ENCODE measurements at places on chromosomes 7 and 10. TPM values are rescaled to one million over a fixed set of nuclear protein-coding genes. Genes with fewer than 3 reads are reported as not detected.

The NHLRC2 gene
- 40.8 TPM for total RNA-seq

- H3K4me1 ChIP-seq, result no peaks in the 10 kb centered on the region
- H3K4me3 ChIP-seq, result no peak overlapping the region
- no peaks in the 10 kb centered on the region for H3K36me3 ChIP-seq
- DNase-seq, result no peak
- no peaks in the 10 kb centered on the region for H3K27me3 ChIP-seq
- H3K27ac ChIP-seq, result no peak overlapping the region
Observed at GRCh38 chr10:131762789-131763696, 137.8 kb upstream of the PPP2R2D start.

- H3K4me1 ChIP-seq, result no peaks in the 10 kb centered on the region
- no peak overlapping the region for H3K27ac ChIP-seq
- no peak overlapping the region for H3K4me3 ChIP-seq
- no peaks in the 10 kb centered on the region for H3K27me3 ChIP-seq
Observed at GRCh38 chr7:39825401-39825980, 124.6 kb upstream of the CDK13 start.

DNA sequence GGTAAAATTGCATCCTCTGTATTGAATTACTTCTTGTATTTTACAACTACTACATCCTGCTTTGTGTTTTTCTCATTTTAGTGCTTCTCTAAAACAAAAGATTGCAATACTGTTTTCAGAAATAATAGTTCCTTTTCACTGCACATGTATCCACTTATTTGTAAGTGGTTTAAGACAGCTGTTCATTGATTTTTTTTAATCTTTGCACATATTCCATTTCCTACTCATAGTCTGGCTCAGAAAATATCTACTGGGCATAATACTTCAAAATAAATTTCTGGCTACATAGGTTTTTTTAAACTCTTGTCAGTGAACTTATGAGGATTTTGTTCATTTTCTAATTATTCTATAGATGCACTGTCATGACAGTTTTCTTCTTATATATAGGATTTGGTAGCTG lies 54.8 kb downstream of the SND1 start:
- no peaks in the 10 kb centered on the region for H3K4me1 ChIP-seq
- no peak overlapping the region for H3K27ac ChIP-seq
- peaks cover 21% of the 10 kb centered on the region for H3K36me3 ChIP-seq
- H3K4me3 ChIP-seq, result no peak overlapping the region
- DNase-seq, result no peak

The HTR5A gene
- not detected for total RNA-seq

GRCh38 chr10:35050568-35050967 lies 39.6 kb downstream of the CUL2 start:
- no peak overlapping the region for H3K4me3 ChIP-seq
- no peaks in the 10 kb centered on the region for H3K27me3 ChIP-seq
- H3K27ac ChIP-seq, result no peak overlapping the region
- DNase-seq, result no peak
- H3K36me3 ChIP-seq, result peaks cover 8% of the 10 kb centered on the region
- H3K4me1 ChIP-seq, result no peaks in the 10 kb centered on the region

GRCh38 chr10:53846809-53847208 lies 954.2 kb downstream of the PCDH15 start:
- no peaks in the 10 kb centered on the region for H3K4me1 ChIP-seq
- no peak overlapping the region for H3K27ac ChIP-seq
- no peak for DNase-seq

DNA sequence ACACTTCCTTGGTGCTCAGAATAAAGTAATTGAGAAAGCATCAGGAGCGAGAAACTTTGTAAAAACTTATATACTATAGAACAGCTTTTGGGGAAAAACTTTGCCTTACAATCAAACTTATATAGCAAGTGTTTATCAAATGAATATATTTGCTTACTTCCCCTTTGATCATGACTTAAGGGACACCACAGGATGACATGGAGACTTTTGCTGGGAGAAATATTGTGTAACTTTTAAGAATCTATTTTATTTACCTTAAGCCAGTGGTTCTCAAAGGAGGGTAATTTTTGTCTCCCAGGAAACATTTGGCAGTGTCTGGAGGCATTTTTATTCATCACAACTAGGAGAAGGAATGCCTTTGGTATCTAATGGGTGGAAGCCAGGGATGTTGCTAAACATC lies 173.8 kb upstream of the HABP2 start:
- DNase-seq, result no peak
- no peak overlapping the region for H3K27ac ChIP-seq
- no peak overlapping the region for H3K4me3 ChIP-seq
- no peaks in the 10 kb centered on the region for H3K27me3 ChIP-seq
- peaks cover 3% of the 10 kb centered on the region for H3K4me1 ChIP-seq

- no peak overlapping the region for H3K4me3 ChIP-seq
- H3K4me1 ChIP-seq, result no peaks in the 10 kb centered on the region
- H3K27ac ChIP-seq, result no peak overlapping the region
Observed at GRCh38 chr10:56116684-56117083, 244.4 kb downstream of the ZWINT start.

GRCh38 chr10:22042557-22043326 lies 39.2 kb upstream of the DNAJC1 start:
- H3K4me1 ChIP-seq, result no peaks in the 10 kb centered on the region
- no peak overlapping the region for H3K27ac ChIP-seq
- no peaks in the 10 kb centered on the region for H3K27me3 ChIP-seq
- DNase-seq, result no peak

- no peaks in the 10 kb centered on the region for H3K4me1 ChIP-seq
- no peak overlapping the region for H3K27ac ChIP-seq
- H3K27me3 ChIP-seq, result no peaks in the 10 kb centered on the region
- H3K36me3 ChIP-seq, result no peaks in the 10 kb centered on the region
Observed at GRCh38 chr7:5541087-5541992, 117.7 kb upstream of the TNRC18 start.

DNA sequence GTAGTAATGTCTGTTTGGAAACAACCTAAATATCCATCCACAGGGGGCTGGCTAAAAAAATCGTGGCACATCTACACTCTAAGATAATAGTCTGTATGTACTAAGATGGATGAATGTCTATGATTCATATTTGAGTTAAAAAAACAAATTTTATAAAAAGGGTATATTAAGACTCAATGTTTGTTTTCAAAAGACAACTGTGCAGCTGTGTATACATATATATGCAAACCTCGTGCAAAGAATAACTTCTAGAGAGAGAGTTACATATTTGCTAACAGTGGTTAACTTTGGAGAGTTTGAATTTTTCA lies 323.5 kb downstream of the PLXNA4 start:
- no peaks in the 10 kb centered on the region for H3K27me3 ChIP-seq
- H3K4me1 ChIP-seq, result no peaks in the 10 kb centered on the region
- no peak overlapping the region for H3K27ac ChIP-seq
- H3K36me3 ChIP-seq, result no peaks in the 10 kb centered on the region
- DNase-seq, result no peak

The CACNA2D1 gene
- total RNA-seq, result 18.3 TPM

DNA sequence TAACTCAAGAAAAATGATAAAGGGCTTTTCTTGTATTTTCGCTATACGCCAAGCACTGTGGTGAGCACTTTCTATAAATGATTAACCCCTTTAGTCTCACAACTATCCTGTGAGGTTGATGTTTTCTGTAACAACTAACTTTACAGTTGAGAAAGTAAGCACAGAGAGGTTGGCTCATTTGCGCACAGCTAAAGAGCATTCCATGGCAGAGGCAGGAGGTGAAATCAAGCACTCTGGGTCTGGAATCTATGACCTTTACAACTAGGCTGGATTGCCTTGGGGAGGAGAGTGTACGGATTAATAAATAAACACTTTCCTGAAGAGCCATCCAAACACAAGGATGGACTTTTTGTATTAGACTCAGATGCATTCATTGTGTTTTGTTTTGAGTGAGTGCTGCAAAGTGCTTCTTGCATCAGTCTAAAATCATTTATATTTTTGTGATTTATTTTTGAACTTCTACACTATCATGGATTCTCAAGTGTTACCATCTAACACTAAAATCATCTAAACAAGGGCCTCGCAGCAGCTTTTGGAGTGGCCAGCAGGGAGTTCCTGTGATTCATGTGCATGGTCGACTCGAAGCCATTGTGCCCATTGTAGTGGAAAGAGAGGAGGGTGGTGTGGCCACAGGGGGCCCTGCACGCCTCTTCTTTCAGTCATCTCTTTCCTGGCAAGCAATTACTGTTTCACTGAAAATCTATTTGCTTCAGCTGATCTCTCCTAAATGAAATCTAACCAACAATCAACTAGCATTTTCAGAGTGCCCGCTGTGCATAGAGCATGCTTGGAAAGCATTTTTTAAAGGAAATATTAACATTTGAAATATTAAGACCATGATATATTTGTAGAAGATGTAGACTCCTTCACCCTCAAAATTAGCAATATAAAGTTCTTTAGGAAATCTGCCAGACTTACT lies 633.4 kb upstream of the COBL start:
- H3K27me3 ChIP-seq, result no peaks in the 10 kb centered on the region
- DNase-seq, result no peak
- no peak overlapping the region for H3K27ac ChIP-seq

The PHF14 gene
- total RNA-seq, result 31.7 TPM

All from kidney (tissue), 22 donors.